ENCODE measurements at places on chromosomes 13 and 19.

- no peak for DNase-seq
Observed at GRCh38 chr19:19805480-19805879, 16.1 kb downstream of the ZNF506 start.

- DNase-seq = no peak
Observed at GRCh38 chr19:566403-566802, 6.0 kb upstream of the BSG start.

DNA sequence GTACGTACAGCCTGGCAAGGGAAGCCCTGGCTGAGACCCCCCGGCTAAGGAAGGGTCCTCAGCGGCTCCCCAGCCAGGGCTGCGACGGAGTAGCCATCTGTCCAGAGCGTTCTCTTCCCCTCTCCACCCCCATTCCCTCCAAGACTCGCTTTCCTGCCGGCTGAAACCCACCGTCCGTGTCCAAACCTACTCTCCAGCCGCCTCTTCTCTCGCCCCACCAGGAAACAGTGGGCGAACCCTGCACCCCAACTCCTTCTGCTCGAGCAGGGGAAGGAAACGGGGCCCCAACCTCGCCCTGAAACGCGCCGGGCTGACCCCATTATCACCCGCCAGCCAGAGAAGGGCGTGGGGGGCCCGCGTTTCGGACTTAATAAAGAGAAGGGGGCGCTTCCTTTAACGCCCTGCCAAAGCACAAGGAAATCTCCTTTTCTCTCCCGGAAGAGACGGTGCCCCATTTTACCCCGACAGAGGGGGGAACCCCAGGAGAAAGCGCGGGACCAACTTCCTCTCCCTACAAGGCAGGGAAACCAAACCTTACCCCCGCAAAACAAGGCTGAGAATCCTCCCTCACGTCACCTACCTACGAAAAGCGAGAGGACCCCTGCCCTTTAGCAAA lies 2.5 kb downstream of the ZC3H4 start:
- no peak for DNase-seq

DNA sequence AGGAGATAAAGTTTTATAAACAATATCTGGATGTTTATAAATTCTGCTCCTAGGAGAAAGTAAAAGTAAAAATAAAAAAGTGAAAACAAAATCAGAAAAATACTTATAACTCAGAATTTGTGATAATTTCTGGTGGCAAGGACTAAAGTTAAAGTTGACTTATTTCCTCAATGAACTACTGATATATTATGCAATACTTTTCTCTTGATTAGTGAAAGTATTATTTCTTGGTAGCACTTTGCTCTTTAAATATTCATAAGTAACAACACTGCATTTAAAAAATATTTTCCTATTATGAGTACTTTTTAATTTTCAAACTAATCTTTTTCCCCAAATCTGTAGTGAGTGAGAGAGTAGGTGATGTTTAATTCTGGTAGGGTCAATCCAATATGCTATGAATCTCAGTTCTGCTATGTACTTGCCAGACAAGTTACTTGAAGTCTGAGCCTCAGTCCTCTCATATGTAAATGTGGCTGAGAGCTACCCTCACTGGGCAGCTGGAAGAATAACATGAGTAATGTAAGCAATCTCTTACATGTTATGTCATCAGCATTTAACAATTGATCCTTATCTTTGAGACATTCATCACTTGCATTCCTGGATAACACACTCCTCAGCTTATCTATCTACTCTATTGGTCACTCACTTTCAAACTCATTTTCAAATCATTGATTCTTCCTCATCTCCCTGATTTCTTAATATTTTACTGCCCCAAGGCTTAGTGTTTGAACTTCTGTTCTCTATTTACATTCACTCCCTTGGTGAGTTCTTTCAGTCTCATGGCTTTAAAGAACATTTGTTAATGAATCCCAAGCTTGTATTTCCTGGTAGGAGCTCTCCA lies 239.0 kb downstream of the RGCC start:
- no peak for DNase-seq

DNA sequence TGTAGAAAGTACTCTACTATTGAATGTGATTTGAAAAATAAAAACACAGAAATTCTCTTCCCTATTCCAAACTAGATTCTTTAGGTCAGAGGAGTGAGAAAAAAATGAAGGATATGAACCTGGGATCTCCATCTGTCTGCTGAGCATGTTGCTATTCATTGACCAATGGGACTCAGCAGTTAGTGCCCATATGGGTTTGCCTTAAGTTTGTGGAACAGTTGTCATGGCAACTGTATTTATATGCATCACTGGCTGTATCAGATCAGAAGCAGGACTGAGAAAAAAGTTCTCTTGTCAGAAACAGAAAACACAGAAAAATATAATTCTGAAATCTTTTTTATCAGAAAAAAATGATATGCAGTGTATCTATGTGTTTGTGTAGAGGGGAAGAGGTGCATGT lies 73.3 kb upstream of the ATXN8OS start:
- no peak for DNase-seq

- no peak for DNase-seq
Observed at GRCh38 chr13:83943530-83944279, 61.4 kb upstream of the SLITRK1 start.

DNA sequence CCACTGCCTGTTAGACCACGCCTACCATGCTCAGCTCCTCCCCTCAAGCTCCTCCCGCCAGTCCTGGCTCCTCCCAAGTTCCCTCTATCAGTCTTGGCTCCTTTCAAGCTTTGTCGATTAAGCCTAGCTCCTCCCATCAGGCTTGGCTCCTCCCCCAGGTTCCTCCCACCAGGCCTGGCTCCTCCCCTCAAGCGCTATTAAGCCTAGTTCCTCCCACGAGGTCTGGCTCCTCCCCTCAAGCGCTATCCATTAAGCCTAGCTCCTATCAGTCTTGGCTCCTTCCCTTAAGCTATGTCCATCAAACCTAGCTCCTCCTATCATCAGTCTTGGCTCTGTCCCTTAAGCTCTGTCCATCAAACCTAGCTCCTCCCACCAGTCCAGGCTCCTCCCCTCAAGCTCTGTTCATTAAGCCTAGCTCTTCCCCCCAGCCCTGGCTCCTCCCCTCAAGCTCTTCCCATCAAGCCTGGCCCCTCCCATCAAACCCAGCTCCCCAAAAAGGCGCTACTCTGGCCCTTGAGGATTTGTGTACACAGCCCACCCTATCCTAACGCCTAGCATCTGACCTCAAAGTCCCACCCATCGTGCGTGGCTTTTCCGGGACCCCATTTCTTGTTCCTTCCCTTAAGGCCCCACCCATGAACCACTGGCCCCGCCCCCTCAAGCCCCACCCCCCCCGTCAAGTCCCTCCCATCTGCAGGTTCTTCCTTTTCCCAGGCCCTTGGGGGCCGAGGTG lies 10.0 kb downstream of the CAMSAP3 start:
- DNase-seq = no peak

- DNase-seq = no peak
Observed at GRCh38 chr19:29380581-29380980, 145.2 kb upstream of the VSTM2B start.

DNA sequence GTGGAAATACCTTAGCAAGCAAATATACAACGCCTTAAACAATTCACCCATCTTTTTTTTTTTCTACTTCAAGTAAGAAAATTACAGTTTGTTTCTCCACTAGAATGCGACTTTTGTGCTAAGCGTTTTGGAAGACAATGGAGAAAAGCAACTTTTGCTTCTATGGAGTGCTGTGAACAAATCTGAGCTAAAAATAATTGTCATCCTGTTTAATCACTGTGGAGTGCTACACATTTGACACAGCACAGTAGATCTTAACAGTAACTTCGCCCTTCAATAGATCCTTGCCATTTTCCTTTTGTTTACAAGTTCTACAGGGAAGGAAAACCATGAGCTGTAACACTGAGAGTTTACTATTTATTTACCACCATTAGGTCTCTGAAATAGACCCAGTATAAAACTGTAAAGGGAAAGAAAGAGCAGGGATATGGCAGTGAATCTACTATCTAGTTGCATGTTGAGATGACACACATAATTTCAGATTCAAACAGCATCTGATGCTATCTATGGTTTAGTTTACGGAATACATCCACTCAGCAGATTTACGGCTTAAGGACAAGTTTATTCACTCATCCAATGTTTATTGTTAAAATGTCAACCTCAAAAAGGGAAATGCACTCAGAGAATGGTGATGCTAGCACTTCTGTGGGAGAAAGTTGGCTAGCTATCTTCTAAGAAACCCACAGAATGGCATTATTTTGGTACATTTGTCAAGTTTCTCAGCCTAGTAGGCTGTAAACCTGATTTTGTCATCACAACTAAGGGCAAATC lies 175.3 kb downstream of the VWA8 start:
- no peak for DNase-seq

DNA sequence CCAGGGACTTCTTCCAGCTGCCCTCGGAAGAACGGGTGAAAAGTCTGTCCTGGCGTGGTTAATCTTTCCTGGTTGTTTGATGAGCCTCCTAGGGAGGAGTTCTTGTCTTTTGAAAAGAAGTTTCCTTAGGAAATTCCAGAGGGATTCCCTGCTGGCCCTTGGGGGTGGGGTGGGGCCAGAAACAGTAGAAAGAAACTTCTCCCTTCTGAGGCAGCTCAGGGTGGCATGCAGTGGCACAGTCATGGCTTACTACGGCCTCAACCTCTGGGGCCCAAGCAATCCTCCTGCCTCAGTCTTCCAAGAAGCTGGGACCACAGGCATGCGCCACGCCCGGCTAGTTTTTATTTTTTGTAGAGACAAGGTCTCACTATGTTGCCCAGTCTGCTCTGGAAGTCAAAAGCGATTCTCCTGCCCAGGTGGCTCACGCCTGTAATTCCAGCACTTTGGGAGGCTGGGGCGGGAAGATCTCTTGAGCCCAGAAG lies 1.5 kb downstream of the ZNF101 start:
- no peak for DNase-seq

DNA sequence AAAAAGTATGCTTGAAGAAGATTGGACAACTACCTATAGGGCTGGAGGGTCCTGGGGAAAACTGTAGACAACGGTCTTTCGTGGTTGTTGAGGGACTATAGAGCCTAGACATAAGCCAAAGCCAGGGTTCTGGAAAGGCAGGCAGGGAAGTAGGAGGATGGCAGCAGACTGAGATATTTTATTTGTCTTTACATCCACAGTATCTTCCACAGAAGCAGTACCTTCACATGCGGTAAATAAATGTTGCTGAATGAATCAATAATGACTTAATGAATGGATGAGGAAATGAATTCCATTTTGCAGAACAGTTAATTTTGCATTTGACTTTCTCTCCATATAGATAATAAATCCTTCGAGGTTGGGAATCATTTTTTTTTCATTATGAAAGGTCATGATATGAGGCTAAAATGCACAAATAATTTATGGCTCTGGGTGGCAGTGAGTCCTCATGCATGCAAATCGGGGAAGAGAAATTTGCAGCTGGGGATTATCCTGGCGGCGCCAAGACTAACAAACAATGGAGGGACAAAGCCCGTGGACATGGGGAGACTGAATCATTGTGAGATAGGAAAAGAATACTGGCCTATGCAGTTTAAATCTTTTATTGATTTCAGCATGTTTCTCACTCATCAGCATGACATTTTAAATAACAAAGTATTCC lies 102.0 kb downstream of the ERCC5 start:
- DNase-seq = no peak

Measured in stimulated activated CD4-positive, alpha-beta T cell treated with anti-CD3 and anti-CD28 coated beads, TNF-alpha, amount 100 ng/mL, for 1 hour (primary cell).